MM.1S (cell line): ENCODE measurements at places on chromosomes 16 and 17.

DNA sequence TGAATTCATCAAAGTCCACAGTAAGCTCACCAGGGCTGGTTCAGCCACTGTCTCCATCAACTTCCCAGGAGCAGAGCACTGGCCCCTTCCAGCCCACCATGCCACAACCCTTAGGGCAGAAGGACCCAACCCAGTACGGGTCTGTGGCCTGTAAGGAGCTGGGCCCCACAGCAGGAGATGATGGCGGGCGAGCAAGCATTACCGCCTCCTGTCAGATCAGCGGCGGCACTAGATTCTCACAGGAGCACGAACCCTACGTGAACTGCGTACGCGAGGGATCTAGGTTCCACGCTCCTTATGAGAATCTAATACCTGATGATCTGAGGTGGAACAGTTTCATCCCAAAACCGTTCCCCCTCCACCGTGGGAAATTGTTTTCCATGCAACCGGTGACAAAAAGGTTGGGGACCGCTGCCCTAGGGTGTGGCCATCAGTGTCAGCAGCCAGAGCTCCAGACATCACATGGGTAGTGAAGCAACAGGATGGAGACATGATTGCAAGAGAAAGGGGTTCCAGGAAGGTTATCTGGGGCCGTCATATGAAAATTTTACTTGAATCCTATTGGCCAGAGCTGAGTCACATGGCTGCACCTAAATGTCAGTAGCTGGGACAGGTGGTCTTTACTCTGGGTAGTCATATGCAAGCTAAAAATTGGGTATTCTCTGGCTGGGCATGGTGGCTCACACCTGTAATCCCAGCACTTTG lies 12.4 kb upstream of the SLC25A19 start:
- DNase-seq, result no peak

GRCh38 chr17:58391302-58391984 lies 25.9 kb downstream of the RNF43 start:
- DNase-seq, result no peak

- no peak for DNase-seq
Measured at GRCh38 chr17:56074361-56074890, 78.8 kb upstream of the ANKFN1 start.

GRCh38 chr16:80369138-80369958 lies 171.4 kb upstream of the DYNLRB2 start:
- peak; percentile 43 for DNase-seq

DNA sequence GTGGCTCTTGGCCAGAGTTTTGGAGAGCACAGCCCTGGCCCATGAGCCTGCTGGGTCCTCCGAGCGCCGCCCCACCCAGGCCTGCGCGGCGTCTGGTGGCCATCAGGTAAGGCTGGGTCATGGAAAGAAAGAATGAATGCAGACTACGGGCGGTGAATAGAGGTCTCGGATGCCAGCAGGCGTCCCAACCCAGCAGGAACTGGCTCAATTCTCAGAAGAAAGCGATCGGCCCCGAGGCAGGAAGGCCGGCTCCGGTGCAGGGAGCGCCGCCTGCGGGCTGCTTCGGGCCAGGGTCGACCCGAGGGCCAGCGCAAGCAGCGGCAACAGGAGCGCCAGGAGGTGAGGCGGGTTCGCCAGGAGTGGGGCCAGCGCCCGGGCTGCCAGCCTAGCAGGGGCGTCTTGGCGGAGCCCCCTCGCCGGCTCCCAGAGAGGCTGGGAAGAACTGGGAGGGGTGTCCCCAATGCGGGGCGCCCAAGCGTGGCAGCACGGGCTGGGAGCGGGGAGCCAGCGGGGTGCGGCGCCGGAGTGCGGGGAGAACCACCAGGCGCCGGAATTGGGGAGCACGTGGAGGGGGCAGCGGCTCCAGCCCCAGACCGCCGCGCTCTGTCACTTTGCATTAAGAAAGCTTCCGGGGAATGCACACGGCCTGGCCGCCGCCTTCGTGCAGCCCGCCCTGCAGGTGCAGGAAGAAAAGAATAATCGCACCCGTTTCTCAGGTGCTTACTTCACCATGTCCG lies 7.1 kb upstream of the TMC5 start:
- peak; percentile 71 for DNase-seq
